ENCODE measurements at places on chromosomes 1 and 21.

DNA sequence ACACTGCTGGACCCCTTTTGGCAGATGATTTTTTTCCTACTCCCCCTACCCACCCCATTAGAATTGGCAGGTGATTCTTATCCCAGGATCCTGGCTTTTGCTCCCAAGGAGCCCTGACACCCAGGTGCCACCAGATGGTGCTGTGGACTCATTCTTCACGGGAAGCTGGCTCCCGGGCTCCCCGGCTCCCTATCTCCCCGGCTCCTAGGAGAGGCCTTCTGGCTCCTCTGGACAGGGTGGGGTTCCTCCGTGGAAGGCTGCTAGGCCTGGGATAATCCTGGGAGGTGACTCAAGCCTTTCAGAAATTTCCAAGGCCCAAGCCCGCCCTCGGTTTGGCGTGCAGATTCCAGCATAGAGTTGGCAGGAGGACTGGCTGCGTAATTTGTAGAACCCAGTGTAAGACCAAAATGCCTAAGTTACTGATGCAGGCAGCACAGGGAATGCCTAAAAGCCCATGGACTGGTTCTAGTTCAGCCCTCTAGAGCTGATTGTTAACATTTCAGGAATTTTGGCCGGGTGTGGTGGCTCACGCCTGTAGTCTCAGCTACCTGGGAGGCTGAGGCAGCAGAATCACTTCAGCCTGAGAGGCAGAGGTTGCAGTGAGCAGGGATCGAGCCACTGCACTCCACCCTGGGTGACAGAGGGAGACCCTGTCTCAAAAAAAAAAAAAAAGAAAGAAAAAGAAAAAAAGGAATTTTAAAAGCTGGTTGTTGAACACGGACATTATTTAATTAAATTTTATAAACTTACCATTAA is 6.8 kb upstream of the BSDC1 start:
- no peaks in the 10 kb centered on the region for H3K27me3 ChIP-seq
- peaks cover 4% of the 10 kb centered on the region for H3K4me1 ChIP-seq
- no peak overlapping the region for H3K27ac ChIP-seq
- peak; percentile 42 for DNase-seq
- H3K4me3 ChIP-seq: no peak overlapping the region

GRCh38 chr1:234970731-234971476 is 157.7 kb downstream of the TOMM20 start:
- H3K4me3 ChIP-seq: no peak overlapping the region
- H3K27ac ChIP-seq: no peak overlapping the region
- H3K4me1 ChIP-seq: peaks cover 29% of the 10 kb centered on the region

GRCh38 chr1:234862944-234863515 is 253.1 kb upstream of the IRF2BP2 start:
- H3K4me1 ChIP-seq: no peaks in the 10 kb centered on the region
- no peaks in the 10 kb centered on the region for H3K36me3 ChIP-seq
- no peak overlapping the region for H3K4me3 ChIP-seq

- no peak for DNase-seq
- H3K36me3 ChIP-seq: no peaks in the 10 kb centered on the region
- H3K4me3 ChIP-seq: no peak overlapping the region
- H3K4me1 ChIP-seq: no peaks in the 10 kb centered on the region
These were observed 96.4 kb downstream of the MIS18A start for GRCh38 chr21:32182449-32182848.

DNA sequence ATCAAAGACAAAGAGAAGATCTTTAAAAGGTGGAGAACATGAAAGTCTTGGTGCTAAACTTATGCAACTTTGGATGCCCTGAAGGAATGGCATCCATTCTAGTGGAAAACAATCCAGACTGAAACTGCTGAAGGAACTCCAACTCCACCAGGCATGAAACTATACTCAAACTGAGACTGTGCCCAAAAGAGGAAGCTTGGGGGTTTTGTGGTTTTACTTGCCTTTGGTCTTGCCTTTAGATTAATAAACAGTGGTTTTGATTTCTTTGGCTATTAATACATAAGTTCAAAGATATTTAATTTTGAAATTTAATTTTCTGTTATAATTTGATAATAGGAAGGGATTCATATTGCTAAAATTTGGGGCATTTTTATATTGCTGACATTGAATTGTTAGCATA is 17.4 kb upstream of the SLC30A10 start:
- DNase-seq: no peak
- H3K27ac ChIP-seq: no peak overlapping the region
- H3K36me3 ChIP-seq: no peaks in the 10 kb centered on the region
- no peaks in the 10 kb centered on the region for H3K27me3 ChIP-seq
- no peak overlapping the region for H3K4me3 ChIP-seq

DNA sequence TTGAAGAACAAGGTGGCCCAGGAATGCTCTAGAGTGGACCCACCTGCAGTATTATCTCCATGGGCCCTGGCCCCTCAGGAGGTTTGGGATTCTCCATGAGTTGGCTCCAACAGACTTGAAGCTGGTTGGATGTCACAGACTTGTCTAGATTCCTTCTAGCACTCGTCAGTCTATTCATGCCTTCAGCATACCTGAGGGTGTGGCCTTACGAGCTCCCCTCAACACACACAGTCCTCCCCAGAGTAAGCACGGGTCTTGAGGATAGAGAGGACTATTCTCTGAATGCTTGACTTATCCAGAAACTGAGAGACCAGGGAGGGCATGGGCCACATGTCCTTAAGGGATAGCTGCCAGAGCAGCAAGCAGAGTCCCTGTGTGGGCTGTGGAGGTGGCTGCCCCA is 45.9 kb upstream of the COL6A1 start:
- DNase-seq: no peak
- no peaks in the 10 kb centered on the region for H3K27me3 ChIP-seq
- H3K36me3 ChIP-seq: no peaks in the 10 kb centered on the region
- no peaks in the 10 kb centered on the region for H3K4me1 ChIP-seq
- H3K4me3 ChIP-seq: no peak overlapping the region
- no peak overlapping the region for H3K27ac ChIP-seq

- no peak overlapping the region for H3K27ac ChIP-seq
- H3K4me3 ChIP-seq: no peak overlapping the region
- H3K27me3 ChIP-seq: no peaks in the 10 kb centered on the region
- H3K4me1 ChIP-seq: peaks cover 25% of the 10 kb centered on the region
- no peaks in the 10 kb centered on the region for H3K36me3 ChIP-seq
These were observed 458.2 kb upstream of the RUNX1 start for GRCh38 chr21:35507181-35507759.

- no peaks in the 10 kb centered on the region for H3K36me3 ChIP-seq
- no peak overlapping the region for H3K4me3 ChIP-seq
- H3K27me3 ChIP-seq: peaks cover 5% of the 10 kb centered on the region
- H3K4me1 ChIP-seq: no peaks in the 10 kb centered on the region
- no peak for DNase-seq
These were observed 88.9 kb upstream of the ARHGAP29 start for GRCh38 chr1:94326329-94326728.

GRCh38 chr1:2025491-2025981 is 6.4 kb downstream of the GABRD start:
- no peaks in the 10 kb centered on the region for H3K36me3 ChIP-seq
- H3K27me3 ChIP-seq: no peaks in the 10 kb centered on the region
- H3K27ac ChIP-seq: no peak overlapping the region
- H3K4me1 ChIP-seq: peaks cover 4% of the 10 kb centered on the region

DNA sequence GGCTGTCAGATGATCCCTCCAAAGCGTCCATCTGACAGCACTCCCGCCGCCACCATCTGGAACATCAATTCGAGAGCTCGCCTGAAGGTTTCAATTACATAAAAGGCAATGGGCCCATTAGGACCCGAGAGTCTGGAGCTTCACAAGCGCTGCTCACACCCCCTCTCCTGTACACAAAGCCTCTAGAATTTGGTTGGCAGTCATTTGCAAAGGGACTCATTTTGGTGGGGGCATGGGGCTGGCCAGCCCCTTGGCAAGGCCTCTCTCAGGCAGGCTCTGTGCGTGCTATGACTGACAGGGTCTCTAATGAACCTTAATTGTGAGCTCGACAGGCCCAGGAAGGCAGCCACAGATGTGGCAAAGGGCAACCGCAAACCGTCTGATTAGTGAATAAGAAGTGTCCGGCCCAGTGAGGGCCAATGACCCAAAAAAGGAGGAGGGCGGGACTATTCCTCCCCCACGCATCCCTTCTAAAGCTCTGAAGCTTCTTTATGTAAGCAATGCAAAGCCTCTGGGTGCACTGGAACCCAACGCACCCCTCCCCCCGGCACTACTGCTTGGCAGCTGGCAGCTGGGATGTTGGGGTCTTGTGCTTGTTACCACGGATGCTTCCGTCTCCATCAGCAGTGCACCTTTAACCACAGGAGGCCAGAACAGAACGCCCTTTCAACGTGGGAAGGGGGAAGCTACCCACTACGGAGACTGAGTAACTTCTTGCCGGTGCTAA is 79.4 kb downstream of the CAPZB start:
- no peak overlapping the region for H3K27ac ChIP-seq
- peaks cover 51% of the 10 kb centered on the region for H3K36me3 ChIP-seq
- no peaks in the 10 kb centered on the region for H3K27me3 ChIP-seq
- peaks cover 9% of the 10 kb centered on the region for H3K4me1 ChIP-seq

DNA sequence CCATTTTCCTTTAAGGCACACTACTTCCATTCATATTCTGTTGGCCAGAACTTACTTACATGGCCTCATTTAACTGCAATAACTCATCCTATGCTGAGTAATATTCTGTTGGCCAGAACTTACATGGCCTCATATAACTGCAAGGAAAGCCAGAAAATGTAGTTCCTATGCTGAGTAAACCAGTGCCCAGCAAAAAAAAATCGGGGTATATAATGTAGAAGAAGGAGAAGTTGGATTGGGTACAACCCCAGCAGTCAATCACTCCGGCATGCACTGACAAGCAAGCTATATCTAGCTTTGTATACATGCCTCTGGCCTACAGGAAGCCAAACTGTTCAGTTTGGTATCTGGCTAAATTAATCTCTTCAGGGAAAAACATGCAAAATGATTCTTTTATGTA is 39.4 kb upstream of the PPIH start:
- no peaks in the 10 kb centered on the region for H3K27me3 ChIP-seq
- DNase-seq: no peak
- H3K4me1 ChIP-seq: no peaks in the 10 kb centered on the region
- no peak overlapping the region for H3K27ac ChIP-seq
- H3K4me3 ChIP-seq: no peak overlapping the region

GRCh38 chr1:160708801-160709200 is 2.8 kb downstream of the CD48 start:
- peak overlapping the region; percentile 96 for H3K27ac ChIP-seq
- H3K4me3 ChIP-seq: peak overlapping the region; percentile 99
- peaks cover 12% of the 10 kb centered on the region for H3K36me3 ChIP-seq

DNA sequence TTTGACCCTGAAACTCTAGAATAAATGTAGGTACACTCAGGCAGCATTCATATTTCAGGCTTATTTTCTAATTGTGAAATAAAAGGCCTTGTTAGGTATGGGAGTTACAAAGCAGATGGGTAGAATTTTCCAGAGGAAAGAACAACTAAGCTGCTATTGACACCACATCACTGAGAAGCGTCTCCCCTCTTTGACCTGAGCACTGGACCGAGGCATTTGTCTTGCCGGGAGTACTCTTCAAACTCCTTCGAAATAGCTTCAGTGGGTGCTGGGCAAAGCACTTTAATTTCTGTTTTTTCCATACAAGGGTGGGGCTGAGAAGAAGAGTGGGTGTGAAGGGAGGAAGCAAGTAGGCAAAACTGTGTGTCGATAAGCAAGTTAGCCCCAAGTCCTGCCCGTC is 36.4 kb downstream of the ABCA4 start:
- DNase-seq: no peak
- H3K27ac ChIP-seq: no peak overlapping the region
- no peaks in the 10 kb centered on the region for H3K36me3 ChIP-seq
- H3K27me3 ChIP-seq: no peaks in the 10 kb centered on the region
- no peak overlapping the region for H3K4me3 ChIP-seq

DNA sequence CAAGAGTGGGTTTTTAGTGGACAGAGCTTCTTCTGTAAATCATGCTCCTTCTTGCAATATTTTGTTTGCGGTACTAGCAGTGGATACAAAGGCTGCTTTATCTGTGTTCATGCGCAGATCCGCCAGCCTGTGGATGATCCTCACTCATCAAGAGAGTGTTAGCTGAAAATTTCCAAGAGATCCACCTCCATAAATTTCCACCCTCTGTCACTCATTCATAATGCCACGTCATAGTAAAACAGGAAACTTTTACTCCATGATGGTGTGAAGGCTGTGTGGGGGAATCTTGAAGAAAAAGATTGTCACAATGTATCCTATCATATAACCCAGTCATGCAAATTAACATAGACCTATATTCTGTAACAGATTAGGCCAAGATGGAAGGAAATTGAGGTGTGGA is 4.4 kb upstream of the MAPKAPK2 start:
- no peaks in the 10 kb centered on the region for H3K36me3 ChIP-seq
- no peaks in the 10 kb centered on the region for H3K27me3 ChIP-seq
- DNase-seq: no peak
- H3K27ac ChIP-seq: no peak overlapping the region

DNA sequence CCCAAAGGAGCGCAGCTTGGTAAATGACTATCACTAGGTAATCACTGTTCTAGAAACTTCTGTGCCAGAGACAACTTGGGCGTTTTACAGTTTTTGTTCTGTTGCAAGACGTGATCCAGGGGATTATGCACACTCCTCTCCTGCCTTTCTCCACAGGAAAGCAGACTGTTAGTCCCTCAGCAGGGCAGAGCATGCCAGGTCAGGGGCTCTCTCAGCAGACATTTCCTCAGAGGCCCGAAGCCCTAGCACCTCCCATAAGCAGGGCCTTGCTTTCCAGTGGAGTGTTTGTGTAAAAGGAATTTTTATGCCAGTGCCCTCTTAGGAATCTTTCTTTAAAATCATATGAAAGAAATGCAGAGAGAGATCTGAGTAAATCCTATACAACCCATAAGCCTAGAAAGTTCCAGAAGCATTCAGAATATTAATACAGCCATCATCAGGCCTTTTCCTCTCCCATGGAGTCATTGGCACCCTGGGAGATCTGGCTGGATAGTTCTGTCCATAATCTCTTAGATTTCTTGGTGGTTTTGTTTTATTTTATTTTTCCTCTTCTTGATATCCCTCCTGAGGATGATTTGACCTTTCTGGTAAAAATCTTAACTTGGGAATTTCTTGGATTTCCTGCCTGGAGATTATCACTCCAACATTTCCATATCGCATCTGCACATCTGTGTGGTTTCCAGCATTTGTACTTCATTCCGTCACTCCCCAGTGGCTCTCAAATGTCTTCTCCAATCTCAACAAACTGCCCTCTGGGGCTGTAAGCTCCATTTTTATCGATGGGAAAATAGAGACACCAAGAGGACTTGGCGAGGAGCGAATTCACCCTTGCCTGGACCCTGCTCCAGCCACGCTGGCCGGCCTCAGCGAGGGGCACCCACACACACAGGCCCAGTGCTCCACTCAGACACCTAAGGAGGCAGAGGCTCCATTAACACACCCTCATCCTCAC is 116.1 kb downstream of the PSMG1 start:
- H3K4me3 ChIP-seq: no peak overlapping the region
- H3K36me3 ChIP-seq: no peaks in the 10 kb centered on the region
- no peaks in the 10 kb centered on the region for H3K4me1 ChIP-seq

DNA sequence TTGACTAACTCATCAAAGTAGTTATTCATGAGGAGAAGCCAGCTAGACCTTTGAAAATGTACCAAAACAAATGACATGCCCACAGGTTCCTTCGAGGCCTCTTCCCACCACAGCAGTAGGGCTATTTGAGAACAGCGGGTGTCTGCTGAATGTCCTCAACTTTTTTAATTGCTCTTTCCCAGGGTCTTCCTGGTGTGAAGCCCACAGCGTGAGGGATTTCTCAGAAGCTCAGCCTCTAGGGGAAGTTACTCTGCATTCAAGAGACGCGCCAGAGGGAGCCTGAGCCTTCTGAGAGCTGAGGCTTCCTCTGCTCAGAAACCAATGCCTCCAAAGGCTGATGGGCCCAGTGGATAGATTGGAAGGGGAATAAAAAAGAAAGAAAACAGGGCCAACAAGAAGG is 153.6 kb downstream of the OLFM3 start:
- no peaks in the 10 kb centered on the region for H3K36me3 ChIP-seq
- DNase-seq: no peak
- H3K27me3 ChIP-seq: no peaks in the 10 kb centered on the region
- H3K4me1 ChIP-seq: no peaks in the 10 kb centered on the region

- no peaks in the 10 kb centered on the region for H3K36me3 ChIP-seq
- H3K27me3 ChIP-seq: no peaks in the 10 kb centered on the region
- no peak overlapping the region for H3K4me3 ChIP-seq
- peaks cover 38% of the 10 kb centered on the region for H3K4me1 ChIP-seq
These were observed 15.9 kb downstream of the PSEN2 start for GRCh38 chr1:226886122-226886901.

All from CD4-positive, CD25-positive, alpha-beta regulatory T cell (primary cell).